Activated naive CD4-positive, alpha-beta T cell treated with anti-CD3 and anti-CD28 coated beads for 36 hours (primary cell): ENCODE measurements at places on chromosomes 7 and 10. TPM values are rescaled to one million over a fixed set of nuclear protein-coding genes. Genes with fewer than 3 reads are reported as not detected.

- no peak for DNase-seq
- no peaks in the 10 kb centered on the region for H3K4me1 ChIP-seq
- H3K27me3 ChIP-seq: peaks cover 15% of the 10 kb centered on the region
- H3K4me3 ChIP-seq: no peak overlapping the region
- H3K36me3 ChIP-seq: no peaks in the 10 kb centered on the region
- H3K27ac ChIP-seq: no peak overlapping the region
Measured at GRCh38 chr10:93716766-93717165, 14.4 kb upstream of the FRA10AC1 start.

GRCh38 chr10:59585046-59585700 is 124.5 kb downstream of the SLC16A9 start:
- no peak overlapping the region for H3K27ac ChIP-seq
- no peak for DNase-seq
- H3K4me1 ChIP-seq: no peaks in the 10 kb centered on the region
- peaks cover 2% of the 10 kb centered on the region for H3K27me3 ChIP-seq
- H3K4me3 ChIP-seq: no peak overlapping the region

- no peaks in the 10 kb centered on the region for H3K4me1 ChIP-seq
- H3K27me3 ChIP-seq: peaks cover 8% of the 10 kb centered on the region
- no peaks in the 10 kb centered on the region for H3K36me3 ChIP-seq
- DNase-seq: no peak
- H3K4me3 ChIP-seq: no peak overlapping the region
Measured at GRCh38 chr10:118793545-118793944, 38.8 kb upstream of the CACUL1 start.

- no peak for DNase-seq
- no peak overlapping the region for H3K27ac ChIP-seq
- no peaks in the 10 kb centered on the region for H3K36me3 ChIP-seq
- no peak overlapping the region for H3K4me3 ChIP-seq
- peaks cover 5% of the 10 kb centered on the region for H3K27me3 ChIP-seq
Measured at GRCh38 chr7:138835087-138835486, 37.1 kb upstream of the ATP6V0A4 start.

DNA sequence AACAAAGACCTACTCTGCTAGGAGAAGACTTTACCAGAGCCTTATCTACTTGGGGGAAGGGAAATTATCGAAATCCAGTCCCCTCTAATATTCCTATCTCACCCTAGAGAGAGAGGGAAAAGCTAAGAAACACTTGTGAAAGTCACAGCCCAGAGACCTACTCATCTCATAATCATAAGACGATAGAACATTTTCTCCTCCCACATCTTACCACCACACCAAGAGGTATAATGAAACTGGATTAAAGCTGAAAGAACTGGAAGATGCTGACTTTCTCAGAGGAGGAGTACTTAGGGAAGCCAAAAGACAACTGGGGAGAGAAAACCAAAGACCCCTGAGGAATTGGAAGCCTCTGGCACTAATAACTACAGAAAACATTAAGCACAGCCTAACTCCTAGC is 10.8 kb upstream of the CPA5 start:
- no peaks in the 10 kb centered on the region for H3K27me3 ChIP-seq
- no peak overlapping the region for H3K27ac ChIP-seq

GRCh38 chr7:140982508-140982907 is 32.2 kb downstream of the MRPS33 start:
- H3K27ac ChIP-seq: no peak overlapping the region
- no peaks in the 10 kb centered on the region for H3K4me1 ChIP-seq
- peaks cover 2% of the 10 kb centered on the region for H3K27me3 ChIP-seq
- no peak for DNase-seq
- H3K4me3 ChIP-seq: no peak overlapping the region

- H3K36me3 ChIP-seq: no peaks in the 10 kb centered on the region
- no peak overlapping the region for H3K27ac ChIP-seq
- DNase-seq: no peak
- H3K4me3 ChIP-seq: no peak overlapping the region
- H3K4me1 ChIP-seq: no peaks in the 10 kb centered on the region
- no peaks in the 10 kb centered on the region for H3K27me3 ChIP-seq
Measured at GRCh38 chr7:36021917-36022550, 131.0 kb upstream of the EEPD1 start.

DNA sequence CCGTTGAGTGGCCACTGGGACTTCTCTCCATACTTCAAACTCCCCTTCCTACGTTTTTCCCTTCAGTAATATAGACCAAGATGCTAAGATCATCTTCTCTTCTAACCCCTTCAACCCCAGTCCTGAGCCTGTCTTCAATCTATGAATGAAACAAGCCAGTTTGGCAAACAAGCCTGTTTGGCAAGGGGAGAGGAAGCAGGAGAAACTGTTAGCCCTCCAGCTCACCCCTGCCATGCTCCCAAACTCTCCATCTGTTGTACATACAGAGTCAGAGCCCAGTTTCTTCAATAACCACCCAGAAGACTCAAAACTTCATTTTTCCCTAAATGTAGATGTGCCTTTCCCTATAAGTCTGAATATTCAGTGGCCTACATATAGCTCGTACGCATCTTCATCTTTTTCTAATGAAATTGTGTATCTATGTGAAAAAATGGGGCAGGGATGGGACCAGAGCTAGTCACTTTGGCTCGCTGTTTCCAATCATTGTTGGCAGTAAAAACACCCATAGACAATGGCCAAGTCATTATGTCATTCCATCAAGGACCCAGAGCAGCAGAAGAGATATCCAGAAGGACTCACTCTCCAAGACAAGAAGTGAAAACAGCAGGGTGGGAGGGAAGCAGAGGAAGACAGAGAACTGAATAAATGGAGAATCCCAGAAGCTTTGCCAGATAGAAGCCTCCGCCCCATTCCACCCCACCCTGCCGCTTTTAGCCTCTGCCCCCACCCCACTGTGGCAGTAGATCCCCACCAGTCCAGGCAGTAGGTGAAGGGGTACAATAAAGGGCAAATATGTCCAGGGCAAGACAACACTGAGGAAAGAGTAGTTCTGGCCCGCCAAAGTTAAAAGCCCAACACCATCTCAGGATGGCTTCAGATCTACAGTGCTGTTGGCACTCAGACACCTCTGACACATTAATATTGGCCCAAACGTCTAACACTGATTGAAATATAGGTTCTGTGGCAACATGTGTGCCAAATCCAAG is 87.3 kb downstream of the DOCK4 start:
- H3K4me3 ChIP-seq: no peak overlapping the region
- H3K27me3 ChIP-seq: peaks cover 2% of the 10 kb centered on the region
- no peaks in the 10 kb centered on the region for H3K4me1 ChIP-seq
- no peaks in the 10 kb centered on the region for H3K36me3 ChIP-seq

DNA sequence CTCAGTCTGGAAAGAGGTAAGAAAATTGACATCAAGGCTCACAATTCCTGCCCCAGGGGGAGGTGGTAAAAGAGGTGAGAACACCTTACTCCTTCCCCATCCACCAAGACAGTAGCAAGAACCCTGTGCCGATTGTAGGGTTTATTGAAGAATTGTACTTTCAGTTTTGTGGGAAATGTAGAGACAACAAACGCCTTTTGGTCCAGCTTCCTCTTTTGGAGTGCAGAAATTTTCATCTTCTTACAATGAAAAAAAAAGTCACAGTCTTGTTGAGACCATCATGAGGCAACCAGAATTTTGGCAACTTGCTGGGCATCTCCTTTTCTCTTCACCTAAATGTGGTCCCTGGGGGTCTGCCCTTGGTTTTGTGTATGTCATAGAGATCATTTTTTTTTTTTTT is 217.7 kb downstream of the TMEM178B start:
- DNase-seq: no peak
- no peaks in the 10 kb centered on the region for H3K36me3 ChIP-seq
- no peaks in the 10 kb centered on the region for H3K4me1 ChIP-seq
- no peak overlapping the region for H3K4me3 ChIP-seq
- no peak overlapping the region for H3K27ac ChIP-seq

The C10orf67 gene
- 2.0 TPM for total RNA-seq
